ENCODE measurements at places on chromosomes 2 and 18. TPM values are rescaled to one million over a fixed set of nuclear protein-coding genes. Genes with fewer than 3 reads are reported as not detected.

- no peak overlapping the region for H3K4me3 ChIP-seq
- H3K27me3 ChIP-seq: no peaks in the 10 kb centered on the region
- DNase-seq: no peak
- H3K27ac ChIP-seq: no peak overlapping the region
- H3K4me1 ChIP-seq: no peaks in the 10 kb centered on the region
- H3K36me3 ChIP-seq: peaks cover 3% of the 10 kb centered on the region
These were observed 664.3 kb downstream of the CNTNAP5 start for GRCh38 chr2:124689348-124689747.

GRCh38 chr2:224208443-224208842 is 169.4 kb upstream of the SERPINE2 start:
- no peaks in the 10 kb centered on the region for H3K36me3 ChIP-seq
- no peak overlapping the region for H3K4me3 ChIP-seq
- no peaks in the 10 kb centered on the region for H3K27me3 ChIP-seq
- no peak for DNase-seq
- no peak overlapping the region for H3K27ac ChIP-seq
- no peaks in the 10 kb centered on the region for H3K4me1 ChIP-seq

GRCh38 chr2:102315921-102316320 is 4.6 kb downstream of the IL1RL1 start:
- no peaks in the 10 kb centered on the region for H3K4me1 ChIP-seq
- no peaks in the 10 kb centered on the region for H3K27me3 ChIP-seq
- no peak for DNase-seq
- no peaks in the 10 kb centered on the region for H3K36me3 ChIP-seq
- H3K4me3 ChIP-seq: no peak overlapping the region
- H3K27ac ChIP-seq: no peak overlapping the region

- no peaks in the 10 kb centered on the region for H3K4me1 ChIP-seq
- DNase-seq: no peak
- H3K27ac ChIP-seq: no peak overlapping the region
- H3K4me3 ChIP-seq: no peak overlapping the region
These were observed 108.2 kb upstream of the PTPRM start for GRCh38 chr18:7458884-7459283.

TMEM163 gene
- 0.36 TPM for total RNA-seq

C1QL2 gene
- not detected for total RNA-seq

RAX gene
- not detected for total RNA-seq

CHRND gene
- not detected for total RNA-seq

MROH2A gene
- total RNA-seq: not detected

CTAGE1 gene
- total RNA-seq: not detected
